Mucosa of gallbladder (tissue), 1 donor: ENCODE measurements at places on chromosomes 13 and 19. TPM values are rescaled to one million over a fixed set of nuclear protein-coding genes. Genes with fewer than 3 reads are reported as not detected.

Gene CKAP2
- 9.0 TPM for total RNA-seq

Gene TEAD2
- 18.0 TPM for total RNA-seq

- DNase-seq: no peak
Measured at GRCh38 chr13:35496761-35497386, 20.4 kb upstream of the MAB21L1 start.

DNA sequence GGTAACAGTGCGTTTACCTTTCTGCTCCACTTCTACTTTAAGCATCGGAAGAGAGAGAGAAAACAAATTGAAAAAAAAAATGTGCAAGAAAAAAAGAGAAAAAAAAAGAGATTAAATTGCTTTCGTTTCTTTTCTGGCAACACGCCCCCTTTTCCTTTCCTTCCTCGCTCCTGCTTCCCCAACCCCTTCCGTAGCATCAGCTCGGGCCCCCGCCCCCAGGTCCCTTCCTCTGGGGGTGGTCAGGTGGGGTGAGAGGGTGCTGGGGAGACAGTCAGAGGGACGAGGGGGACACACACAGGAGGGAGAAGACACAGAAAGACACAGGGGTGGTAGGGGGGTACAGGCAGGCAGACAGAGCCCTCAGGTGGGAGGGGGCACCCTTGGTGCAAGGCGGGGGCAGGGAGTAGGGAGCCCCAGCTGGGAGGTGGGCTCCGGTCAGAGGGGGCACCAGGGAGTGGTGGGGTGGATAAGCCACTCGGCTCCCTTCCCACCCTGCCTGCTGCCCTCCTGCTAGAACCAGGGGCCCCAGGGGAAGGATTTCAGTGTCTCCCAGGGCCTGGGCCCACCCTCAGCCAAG is 30.7 kb upstream of the ASF1B start:
- DNase-seq: no peak

DNA sequence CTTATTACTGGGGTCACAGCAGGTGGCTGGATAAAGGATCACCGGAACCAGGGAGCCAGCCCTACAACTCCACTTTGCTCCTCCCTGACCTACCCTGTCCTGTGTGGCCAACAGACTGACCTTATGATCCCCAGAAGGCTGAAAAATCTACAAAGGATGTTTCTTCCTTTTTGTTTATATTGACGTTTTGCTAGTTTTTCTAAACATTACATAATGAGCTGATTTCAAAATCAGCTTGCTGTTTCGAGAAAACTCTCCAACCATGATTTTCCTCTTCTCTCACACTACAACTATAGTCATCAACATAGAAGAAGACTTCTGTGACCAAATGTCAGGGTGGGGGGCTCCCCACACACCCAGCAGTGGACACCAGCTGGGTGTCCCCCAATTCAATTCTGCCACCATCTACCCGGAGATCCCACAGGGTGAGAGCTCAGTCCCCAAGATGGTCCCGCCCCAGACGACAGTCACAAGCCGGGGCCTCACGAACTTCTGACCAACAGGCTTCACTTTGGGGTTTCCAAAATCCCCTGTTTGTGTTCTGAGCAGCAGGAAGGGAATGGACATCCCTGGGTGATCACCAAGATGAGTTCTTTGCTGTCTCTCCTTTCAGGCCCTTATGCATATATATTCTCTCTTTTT is 35.0 kb downstream of the ZNF536 start:
- no peak for DNase-seq

DNA sequence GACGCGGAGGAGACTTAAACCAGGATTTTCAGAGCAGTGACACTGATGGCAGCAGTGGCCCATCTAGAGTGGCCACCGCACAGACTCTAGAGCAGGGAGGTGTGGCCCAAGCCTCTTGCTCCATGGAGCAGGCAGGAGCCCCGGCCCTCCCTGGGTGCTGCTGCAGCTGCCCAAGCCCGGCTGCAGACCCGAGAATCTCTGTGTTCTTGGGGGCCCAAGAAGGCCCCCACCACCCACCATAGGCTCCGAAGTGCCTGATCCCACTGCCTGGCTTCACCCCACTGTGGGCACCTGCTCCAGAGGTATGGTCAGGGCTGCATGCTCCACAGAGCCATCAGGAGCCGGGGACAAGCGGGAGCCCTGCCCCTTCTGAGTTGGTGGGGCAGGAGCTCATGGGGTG is 36.1 kb downstream of the CEP89 start:
- DNase-seq: no peak

DNA sequence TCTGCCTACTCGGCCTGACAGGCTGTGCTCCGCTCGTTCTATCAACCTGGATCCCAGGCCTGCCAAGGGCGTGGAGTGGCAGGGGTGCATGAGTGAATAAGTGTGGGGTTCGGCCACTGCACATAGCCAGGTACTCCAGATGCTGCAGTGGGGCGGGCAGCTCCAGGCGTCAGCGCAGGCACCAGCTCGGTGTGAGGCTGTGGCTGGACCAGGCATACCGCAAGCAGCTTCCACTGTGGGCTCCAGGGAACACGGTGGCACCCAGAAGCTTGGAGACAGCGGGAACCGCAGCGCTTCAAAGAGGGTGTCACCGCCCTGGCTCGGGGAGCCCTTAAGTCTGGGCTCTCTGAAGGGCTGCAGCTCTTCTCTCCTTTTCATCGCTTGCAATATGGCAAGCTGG is 1630.2 kb downstream of the OLFM4 start:
- no peak for DNase-seq

GRCh38 chr19:36149673-36150406 is 2.4 kb downstream of the COX7A1 start:
- no peak for DNase-seq

- DNase-seq: no peak
Measured at GRCh38 chr13:48853728-48854102, 122.0 kb upstream of the FNDC3A start.

GRCh38 chr19:47002106-47002766 is 17.4 kb upstream of the NPAS1 start:
- DNase-seq: no peak
